ENCODE measurements at places on chromosomes 1 and 21.

GRCh38 chr1:86436041-86436440, 12.1 kb downstream of the CLCA2 start:
- no peak for DNase-seq

GRCh38 chr1:235852887-235853286, 13.8 kb downstream of the LYST start:
- no peak for DNase-seq

DNA sequence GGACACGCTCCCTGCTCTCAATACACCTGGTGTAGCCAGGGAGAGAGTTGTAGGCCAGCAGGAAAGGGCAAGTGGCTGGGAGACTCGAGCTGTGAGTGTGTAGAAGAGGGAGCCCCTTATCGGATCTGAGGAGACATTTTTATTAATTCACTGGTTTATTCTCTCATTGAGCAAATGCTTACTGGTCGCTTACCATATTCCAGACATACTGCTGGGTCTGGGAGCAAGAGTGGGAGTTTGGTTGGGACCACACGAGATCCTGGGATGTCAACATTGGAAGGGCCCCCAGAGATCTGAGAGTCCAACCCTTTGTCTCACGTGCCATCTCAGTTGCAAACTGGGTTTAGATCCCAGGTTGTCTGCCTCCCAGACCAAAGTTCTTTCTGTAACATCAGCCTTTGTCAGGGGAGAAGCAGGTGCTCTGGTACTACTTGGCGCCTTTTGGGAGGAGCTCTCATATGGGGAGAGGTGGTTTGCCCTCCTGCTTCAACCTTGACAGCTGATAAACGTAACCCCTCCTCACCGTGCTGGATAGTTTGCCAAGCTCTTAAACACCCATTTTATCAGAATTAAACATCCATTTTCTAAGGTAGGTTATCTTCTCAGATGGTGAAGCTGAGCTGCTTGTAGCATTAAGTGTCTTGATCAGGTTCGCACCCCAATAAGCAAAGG, 742 bp downstream of the TMEM222 start:
- DNase-seq, result no peak

- no peak for DNase-seq
These were observed 10.1 kb upstream of the CLIC4 start for GRCh38 chr1:24735156-24735508.

DNA sequence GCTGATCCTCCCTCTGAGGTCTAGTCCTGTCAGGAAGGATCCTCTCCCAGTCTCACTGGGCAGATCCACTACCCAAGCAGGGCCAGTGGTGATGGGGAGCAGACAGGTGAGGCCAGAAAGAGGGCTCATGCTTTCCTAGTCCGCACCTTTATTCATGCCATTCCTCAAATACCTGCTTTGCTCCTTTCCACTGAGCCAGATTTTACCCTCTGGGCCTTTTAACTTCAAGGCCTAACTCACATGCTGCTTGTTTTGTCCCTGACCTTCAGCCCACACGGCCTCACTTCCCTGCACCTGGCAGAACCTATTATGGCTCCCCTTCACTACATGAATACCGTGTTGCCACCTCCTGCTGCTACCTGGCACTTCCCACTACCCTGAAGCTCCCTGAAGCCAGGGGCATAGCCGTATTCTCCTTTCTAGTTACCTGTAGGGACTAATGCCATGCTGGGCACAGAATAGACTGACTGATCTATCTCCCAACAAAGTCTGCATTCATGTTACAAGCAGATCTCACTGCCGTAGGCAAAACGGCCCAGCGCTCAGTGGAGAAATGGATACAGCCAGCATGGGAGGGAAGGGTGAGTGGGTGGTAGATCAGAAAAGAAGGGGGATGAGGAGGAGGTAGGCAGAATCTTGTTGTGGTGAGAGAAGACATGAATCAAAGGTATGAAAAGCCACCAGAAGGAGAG, 36.1 kb upstream of the GOLT1A start:
- no peak for DNase-seq

DNA sequence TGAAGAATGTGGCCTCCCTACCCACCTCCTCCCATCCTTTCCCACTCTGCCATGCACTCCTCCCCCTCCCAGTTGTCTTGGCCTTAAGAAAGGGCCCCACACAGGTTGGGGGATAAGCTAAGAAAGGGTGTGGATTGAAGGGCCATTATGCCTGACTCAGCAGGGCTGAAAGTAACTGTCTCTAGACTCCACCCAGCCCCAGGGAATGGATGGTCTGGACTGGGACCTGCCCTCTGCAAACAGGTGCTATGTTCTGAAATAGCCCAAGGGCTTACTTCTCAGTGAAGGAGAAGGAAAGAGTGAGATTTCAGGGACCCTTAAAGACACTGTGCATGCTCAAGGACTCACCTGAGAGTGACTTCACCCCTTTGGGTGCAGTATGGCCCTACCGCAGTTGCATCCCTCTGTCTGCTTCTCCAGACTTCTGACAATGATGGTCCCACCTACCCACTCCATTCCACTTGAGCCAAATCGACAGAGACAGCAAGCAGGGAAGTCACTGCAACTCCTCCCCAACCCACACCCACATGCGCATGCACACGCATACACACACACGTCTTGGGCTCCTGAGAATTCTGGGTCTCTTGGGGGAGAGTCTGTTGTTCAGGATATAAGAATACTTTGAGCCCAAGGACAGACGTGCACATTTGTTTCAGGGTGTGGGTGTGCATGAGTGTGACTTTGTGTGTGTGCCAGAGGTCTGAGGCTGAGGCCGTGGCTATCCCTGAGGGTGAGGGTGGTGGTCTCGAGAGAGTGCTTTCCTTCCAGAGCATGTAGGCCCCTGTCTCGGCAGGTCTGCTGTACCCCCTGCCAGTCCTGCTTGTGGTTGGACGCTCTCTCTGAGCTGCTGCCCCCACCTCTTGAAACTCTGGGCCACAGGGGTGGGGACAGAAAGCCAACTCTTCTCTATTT, 231.9 kb downstream of the PTPRU start:
- DNase-seq, result no peak

DNA sequence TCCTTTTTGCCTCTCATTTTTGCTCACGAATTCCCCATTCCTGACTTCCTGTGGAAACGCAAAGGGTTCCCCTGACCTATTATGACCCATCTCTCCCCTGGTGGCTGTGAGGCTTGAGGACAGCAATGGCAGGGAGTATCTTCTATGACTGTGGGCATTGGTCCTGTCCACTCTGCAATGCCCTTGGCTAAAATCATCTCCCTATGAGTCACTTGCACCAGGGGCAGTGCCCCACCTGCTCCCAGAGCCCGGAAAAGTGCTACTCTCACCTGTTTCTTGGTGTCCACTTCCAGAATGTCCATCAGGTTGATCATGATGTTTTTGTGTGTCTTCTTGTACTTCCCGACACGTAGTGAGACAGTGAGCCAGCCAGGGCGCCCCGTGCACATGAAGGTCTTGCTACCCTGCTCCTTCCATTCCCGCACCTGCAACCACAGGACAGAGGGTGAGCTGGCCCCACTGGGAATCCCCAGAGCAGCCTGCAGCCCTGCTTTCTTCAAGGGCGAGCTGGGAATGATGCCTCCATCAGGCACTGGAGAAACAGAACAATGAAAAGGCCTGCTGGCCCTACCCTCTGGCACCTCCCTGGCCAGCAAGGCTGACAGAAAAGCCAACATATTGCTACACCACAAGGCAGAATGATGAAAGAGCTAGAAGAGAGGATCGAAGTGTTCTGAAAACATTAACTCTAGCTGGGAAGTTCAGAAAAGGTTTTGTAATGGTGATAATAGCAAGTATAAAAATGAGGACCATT, 3.5 kb downstream of the DHCR24 start:
- peak; percentile 22 for DNase-seq

GRCh38 chr1:215566556-215567490, at the start of gene KCTD3:
Gene KCTD3, plus strand, starts transcription at chr1:215567304. Its CDS starts 382 bp downstream, at chr1:215567686.
- DNase-seq, result peak; percentile 71

GRCh38 chr1:30132602-30133286, 590.6 kb downstream of the MATN1 start:
- no peak for DNase-seq

- DNase-seq, result no peak
These were observed 5.8 kb upstream of the NDUFV3 start for GRCh38 chr21:42887326-42887725.

DNA sequence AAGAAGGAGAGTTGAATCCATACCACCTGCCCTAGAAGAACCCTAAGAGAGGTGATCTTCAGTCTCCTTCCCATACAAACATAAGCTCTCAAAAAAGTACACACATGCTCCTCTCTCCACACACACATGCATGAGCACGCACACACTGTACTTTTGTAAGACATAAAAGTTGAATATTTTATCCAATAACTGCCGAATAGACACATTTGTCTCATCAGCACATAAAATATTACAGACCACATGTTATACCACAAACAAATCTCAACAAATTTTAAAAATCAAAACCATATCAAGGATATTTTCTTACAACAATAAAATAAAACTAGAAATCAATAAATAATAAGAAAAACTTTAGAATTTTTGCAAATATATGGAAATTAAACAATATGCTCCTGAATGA, 2.7 kb downstream of the SPRR1A start:
- DNase-seq, result no peak

- DNase-seq, result peak; percentile 91
These were observed 12.9 kb downstream of the PTAFR start for GRCh38 chr1:28163496-28164161.

DNA sequence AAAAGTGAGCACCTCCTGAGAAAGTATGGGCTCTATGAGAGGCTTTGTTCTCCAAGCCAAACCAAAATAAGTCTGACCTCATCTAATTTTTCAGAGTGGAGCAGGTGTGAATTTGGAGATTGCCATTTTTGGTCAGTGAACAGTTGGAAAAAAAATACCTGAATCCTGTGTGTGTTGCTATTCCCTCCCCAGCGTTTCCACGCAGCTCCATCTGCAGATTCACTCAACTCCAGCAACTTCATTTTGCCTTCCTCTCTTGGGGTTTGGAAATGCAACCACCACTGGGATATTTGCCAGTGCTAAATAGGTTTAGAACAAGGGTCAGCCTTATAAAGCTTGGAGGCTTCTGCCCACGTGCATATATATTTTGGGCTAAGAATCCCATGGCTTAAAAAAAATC, 11.2 kb downstream of the CASQ2 start:
- no peak for DNase-seq

DNA sequence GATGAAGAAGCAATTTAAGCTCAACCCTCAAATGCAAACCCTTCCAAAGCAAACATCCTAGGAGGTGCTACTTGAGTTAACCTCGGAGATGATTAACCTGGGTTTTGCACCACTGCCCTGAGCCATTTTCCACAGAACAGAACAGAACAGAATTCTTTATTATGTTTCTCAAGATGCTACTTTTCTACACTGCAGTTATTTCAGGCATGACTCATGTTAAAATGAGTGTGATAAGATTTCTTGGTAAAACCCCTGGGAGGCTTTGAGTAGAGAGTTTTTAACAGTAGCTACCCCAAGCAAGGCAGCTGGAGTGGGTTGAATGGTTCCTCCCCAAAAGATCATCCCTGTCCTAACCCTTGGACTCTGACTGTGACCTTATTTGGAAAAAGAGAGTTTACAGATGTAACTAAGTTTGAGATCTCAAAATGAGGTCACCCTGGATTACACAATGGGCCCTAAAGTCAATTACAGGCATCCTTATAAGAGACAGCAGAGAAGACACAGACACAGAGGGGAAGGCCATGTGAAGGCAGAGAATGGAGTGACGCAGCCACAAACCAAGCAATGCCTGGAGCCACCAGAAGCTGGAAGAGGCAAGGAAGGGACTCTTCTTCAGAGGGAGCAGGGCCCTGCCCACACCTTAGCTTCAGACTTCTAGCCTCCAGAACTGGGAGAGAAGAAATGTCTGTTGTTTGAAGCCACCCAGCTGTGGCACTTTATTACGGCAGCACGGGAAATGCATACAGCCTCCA, 153.4 kb downstream of the ETS2 start:
- peak; percentile 2 for DNase-seq

DNA sequence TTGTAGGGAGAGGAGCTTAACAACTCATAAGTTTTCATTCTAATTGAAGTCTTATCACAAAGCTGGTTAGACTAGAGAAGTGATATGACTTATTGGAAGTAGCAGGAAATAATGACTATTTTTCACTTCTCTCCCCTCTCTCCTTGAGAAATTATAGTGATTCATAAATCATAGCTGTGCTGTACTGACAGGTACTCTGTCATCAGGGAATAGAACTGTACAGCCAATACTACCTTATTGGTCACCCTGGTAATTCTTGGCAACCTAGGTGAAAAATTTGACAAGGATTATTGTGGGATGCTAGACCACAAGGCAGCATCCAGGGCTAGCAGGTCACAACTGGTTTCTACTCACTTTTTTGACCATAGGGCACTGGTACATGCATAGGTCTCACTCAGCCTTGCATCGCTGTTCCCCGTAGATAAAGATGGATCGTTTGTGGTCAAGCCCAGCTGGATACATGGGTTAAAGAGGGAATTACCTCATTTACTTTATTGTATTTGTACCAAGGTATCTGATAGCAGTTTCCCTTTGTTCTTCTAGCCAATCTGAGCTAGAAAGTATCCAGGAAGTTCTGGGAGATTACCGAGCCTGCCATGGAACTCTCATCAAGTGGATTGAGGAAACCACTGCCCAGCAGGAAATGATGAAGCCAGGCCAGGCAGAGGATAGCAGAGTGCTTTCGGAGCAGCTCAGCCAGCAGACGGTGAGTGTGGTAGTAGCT, 113.6 kb downstream of the MACF1 start:
- no peak for DNase-seq

GRCh38 chr1:11550664-11551283, 71.8 kb downstream of the DISP3 start:
- DNase-seq, result peak; percentile 64

DNA sequence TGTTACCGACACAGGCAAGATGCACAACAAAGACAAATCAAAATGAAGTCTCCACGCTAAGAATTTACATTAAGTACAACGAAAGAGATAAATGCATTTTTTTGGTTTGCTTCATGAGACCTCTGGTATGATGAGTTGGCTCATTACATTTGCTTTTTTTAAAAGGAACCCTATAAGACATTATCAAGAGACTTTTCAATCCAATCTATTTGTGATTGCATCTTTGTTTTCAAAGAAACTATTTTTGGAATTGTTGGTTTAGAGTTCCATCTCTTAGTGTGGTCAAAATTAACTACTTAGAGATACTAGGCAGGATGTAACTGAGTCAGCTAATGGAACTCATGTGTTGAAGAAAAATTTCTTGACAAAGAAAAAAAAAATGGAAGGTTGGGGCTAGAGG, 200.1 kb downstream of the ZC3H11B start:
- DNase-seq, result no peak

- no peak for DNase-seq
These were observed 35.2 kb upstream of the CTPS1 start for GRCh38 chr1:40944326-40944725.

GRCh38 chr1:246197076-246197475, 310.0 kb downstream of the SMYD3 start:
- DNase-seq, result no peak
